ENCODE measurements at places on chromosomes 11 and 22. TPM values are rescaled to one million over a fixed set of nuclear protein-coding genes. Genes with fewer than 3 reads are reported as not detected.

DNA sequence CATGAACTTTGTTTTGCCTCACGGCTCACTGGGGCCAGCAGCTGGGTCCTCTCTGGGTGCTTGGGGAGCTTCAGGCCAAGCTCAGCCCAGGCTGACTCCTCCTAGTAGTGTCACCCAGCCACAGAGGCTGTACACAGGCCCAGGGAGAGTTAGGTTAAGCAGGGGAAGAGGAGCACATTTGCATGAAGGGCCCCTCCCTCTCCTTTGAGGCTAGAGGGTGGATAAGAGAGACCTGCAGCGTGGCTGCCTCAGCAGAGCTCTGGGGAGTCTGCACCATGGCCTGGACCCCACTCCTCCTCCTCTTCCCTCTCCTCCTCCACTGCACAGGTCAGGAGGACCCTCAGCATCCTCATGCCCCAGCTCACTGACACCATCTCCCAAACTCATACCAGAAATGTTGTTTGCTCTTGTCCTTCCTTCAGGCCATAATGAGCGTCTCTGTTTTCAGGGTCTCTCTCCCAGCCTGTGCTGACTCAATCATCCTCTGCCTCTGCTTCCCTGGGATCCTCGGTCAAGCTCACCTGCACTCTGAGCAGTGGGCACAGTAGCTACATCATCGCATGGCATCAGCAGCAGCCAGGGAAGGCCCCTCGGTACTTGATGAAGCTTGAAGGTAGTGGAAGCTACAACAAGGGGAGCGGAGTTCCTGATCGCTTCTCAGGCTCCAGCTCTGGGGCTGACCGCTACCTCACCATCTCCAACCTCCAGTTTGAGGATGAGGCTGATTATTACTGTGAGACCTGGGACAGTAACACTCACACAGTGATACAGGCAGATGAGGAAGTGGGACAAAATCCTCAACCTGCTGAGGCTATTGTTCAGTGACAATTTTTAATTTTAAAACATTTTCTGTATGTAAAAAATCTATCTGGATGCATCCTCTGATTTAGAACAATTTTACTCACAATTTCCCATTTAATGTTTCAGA lies 82.4 kb upstream of the VPREB1 start:
- no peak for DNase-seq

DNA sequence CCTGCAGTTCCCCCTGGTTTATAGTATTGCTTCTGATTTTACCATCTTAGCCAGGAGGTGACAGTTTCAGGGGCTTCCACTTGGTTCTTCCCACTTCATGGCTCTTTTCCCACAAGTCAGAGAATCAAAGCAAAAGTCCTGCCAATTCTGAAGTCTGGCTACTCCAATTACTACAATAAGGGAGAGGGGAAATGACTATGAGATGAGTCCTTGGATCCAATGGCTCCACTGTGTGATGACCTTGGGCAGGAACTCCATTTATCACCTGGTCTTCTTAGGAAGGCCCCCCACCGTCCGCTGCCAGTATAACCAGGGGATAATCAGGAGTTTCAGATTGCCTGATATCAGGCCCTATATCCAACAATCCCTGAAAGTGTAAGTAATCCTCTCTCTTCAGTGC lies 31.6 kb upstream of the CCND1 start:
- no peak for DNase-seq

DNA sequence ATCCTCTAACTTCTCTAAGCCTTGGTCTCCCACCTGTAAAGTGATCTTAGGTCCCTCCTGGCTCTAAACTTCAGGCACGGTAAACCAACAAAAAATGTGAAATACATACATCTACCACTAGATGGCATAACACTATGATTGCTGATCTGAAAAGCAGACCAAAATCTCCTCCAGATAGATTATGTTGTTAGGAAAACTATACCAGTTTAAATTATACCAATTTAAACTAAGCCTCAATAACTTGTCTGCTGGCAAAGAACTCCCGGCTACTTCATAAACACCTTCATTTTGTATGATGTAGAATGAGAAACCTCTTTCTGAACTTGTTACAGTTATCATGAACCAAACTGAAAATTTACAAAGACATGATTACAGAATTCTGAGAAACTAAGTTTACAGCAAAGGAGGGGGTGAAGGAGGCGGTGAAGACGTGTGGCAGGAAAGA lies 85.9 kb downstream of the SBF2 start:
- DNase-seq: no peak

GRCh38 chr11:117829369-117829725 lies 4.8 kb upstream of the FXYD2 start:
- DNase-seq: no peak

The APLNR gene
- 4.0 TPM for total RNA-seq

The PAMR1 gene
- total RNA-seq: 7.6 TPM

The GALNT18 gene
- 20.0 TPM for total RNA-seq

DNA sequence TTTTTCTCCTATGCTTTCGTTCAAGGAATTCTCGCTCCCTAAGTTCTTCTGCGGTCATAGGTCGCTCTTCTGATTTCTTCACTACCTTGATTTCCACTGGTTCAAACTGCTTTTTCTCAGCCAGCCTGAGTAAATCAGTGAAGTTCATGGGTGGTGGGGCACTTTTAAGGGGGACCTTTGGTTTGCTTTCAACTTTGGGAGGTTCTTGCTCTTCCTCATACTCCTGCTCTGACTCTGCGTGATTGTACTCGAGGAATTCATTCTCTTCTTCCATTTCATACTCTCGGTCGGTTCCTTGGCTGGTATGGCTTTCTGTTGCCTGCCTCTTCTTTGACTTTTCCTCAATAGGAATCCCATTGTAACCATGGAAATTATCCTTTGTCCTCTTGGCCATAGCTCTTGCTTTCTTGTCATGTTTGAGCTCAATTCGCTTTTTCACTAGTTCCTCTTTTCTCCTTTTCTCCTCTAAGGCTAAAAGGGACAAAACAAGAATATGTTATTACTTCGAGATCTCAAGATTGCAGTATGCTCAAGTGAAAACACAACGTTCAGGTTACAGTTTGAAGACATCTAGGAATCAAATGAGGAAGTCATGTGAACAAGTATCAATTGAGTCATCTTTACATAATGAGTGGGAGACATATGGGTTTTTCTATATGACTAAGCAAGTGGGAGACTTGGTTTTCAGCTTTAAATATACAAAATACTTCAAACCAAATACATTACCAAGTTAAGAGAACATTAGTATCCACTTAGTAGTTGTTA lies 16.2 kb downstream of the MISFA start:
- no peak for DNase-seq

GRCh38 chr11:7964873-7965272 lies 374 bp downstream of the NLRP10 start:
- DNase-seq: no peak

GRCh38 chr11:1307163-1307870 lies 2.1 kb downstream of the TOLLIP start:
- DNase-seq: no peak

The SLC22A9 gene
- total RNA-seq: 0.72 TPM

DNA sequence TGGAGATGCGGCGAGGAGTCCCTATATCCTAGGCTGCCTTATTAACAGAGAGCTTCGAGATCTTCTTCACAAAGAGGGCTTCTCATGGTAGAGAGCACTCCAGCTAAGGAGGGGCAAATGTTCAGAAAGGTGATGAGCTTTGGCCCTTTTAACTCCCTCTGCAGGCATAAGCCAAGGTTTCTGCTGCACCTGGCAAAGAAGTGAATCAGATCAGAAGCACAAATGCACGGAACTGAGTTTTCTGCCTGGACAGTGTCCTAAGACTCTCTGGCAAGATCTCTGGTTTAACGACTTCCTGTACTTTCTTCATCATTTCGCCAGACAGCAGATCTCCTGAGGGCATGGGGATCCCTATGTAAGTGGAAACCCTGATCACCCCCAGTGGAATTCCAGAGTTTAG lies 37.2 kb downstream of the POU2AF3 start:
- no peak for DNase-seq

- DNase-seq: no peak
Observed at GRCh38 chr11:89182773-89183518, 5.3 kb downstream of the TYR start.

- DNase-seq: no peak
Observed at GRCh38 chr11:2448661-2449547, 4.1 kb downstream of the KCNQ1 start.

The CDON gene
- 25.8 TPM for total RNA-seq

The KAT5 gene
- 74.7 TPM for total RNA-seq

The CARD18 gene
- not detected for total RNA-seq

- DNase-seq: no peak
Observed at GRCh38 chr11:12404436-12404835, 27.1 kb downstream of the PARVA start.

- DNase-seq: no peak
Observed at GRCh38 chr11:30583476-30584280, 2.5 kb downstream of the MPPED2 start.

The CABP7 gene
- total RNA-seq: not detected

The TSKU gene
- 35.8 TPM for total RNA-seq

DNA sequence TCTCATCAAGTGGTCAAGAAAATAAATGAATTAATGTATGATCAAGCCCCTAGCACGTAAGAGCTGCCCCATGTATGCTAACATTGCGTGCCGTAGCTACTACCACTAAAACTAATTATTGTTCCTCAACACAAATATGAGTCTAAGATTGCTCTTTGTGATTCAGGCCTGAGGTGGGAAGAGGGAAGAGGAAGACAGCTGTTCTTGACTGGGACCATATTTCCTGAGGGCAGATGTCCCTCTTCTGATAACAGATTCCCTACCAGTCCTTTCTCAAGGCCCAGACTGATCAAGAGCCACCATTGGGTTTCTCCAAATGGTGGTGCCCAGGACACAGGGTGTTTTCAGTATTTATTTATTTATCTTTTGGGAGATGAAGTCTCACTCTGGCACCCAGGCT lies 87.2 kb upstream of the CADM1 start:
- no peak for DNase-seq

The CYTH4 gene
- total RNA-seq: 24.1 TPM

- DNase-seq: no peak
Observed at GRCh38 chr11:2471804-2472096, 26.9 kb downstream of the KCNQ1 start.

- no peak for DNase-seq
Observed at GRCh38 chr11:7077101-7077500, 11.7 kb upstream of the RBMXL2 start.

The FAM227A gene
- total RNA-seq: 5.1 TPM

- peak; percentile 79 for DNase-seq
Observed at GRCh38 chr22:30830907-30831306, 136.2 kb downstream of the OSBP2 start.

DNA sequence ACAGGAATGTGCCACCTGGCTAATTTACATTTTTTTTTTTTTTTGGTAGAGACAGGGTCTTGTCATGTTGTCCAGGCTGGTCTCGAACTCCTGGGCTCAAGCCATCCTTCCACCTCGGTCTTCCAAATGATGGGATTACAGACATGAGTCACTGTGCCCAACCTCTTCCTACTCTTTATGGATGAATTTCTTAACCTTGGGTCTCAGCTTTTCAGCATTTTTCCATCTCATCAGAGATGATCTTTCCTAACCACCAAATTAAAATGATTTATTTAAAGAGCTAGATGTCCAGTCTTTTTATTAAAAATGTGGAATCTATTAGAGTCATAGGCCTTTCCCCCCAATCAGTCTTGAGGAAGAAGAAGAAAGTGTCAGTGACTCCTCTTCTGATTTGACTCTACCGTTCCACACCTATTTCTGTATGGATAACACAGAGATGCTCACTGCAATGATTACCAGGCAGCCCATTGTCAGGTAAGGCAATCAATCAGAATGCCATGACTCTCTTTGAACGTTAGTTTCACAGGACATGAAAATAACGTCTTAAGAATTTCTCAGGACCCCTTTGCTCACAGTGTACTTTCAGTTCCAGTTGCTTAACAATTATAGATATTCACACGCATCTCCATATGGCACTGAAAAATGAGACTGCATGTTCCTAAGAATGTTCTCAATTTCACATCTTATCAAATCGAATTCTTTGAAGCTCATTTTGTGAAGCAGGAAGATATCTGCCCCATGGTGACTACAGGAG lies 51.0 kb downstream of the MIAT start:
- no peak for DNase-seq

The MMP13 gene
- not detected for total RNA-seq

DNA sequence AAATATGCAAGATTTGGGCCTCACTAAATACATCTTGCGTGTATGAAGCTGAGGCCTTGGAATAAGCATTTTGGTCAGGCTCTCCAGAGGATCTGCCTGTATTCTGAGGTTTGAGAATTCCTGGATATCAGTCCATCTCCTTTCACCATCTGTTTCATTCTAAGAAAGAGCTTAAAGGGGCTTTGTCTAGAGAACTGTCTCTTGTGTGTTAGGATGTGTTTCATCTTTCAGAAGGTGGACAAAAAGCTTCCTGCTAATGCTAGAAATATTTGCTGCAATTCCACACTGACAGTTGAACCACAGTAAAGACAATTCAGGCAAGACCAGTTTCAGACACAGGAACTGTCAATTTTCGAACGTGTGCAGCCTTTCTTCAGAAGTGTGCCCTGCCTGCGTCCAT lies 185.4 kb downstream of the DBX1 start:
- DNase-seq: no peak

DNA sequence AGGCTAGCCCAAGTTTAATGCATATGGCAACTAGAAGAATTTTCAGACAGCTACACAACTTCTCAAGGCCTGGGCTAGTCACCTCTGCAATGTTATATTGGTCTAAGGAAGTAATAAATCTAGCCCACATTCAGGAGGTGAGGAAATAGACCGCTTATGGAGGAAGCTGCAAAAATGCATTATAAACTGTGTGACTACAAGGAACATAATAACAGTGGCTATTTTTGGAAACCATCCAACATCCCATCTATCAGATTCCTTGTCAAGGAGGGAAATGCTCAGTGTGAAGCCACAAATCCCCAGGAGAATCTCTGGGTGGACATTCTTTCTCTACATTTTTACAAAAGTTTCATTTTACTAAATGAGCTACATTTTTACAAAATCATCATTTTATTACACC lies 76.1 kb downstream of the BBOX1 start:
- DNase-seq: no peak

The PRSS23 gene
- total RNA-seq: 178 TPM

The ISX gene
- not detected for total RNA-seq

The EEF1G gene
- total RNA-seq: 1,062 TPM

- DNase-seq: no peak
Observed at GRCh38 chr11:131533149-131533548, 162.7 kb downstream of the NTM start.

The CRYBB3 gene
- total RNA-seq: 1.4 TPM
